ENCODE measurements at places on chromosomes 7 and 10.
A peak's percentile ranks its signal among the peaks of the same experiment; 100 is the strongest.

DNA sequence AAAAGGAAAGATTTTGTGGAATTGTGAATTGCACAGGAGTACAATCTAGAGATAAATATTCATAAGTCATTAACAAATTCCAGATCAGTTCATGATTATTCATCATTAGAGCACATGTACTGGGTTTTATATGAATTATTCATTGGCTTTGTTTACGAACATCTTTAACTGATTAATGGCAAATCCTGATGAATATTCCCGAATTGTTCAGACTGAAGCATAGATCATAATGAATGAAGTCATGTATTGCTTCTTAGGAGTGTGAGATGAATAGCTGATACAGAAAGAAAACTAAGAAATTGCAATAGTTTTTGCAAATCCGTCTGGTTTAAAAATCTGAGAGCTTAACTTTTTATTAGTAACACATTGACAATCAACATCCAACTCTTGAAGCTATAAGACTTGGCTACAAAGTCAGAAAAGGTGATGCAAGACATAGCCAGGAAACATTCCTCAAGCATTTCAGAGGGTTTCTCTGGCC, 183.6 kb upstream of the DGKB start:
- DNase-seq: no peak

GRCh38 chr10:70969188-70969587, 80.8 kb upstream of the PCBD1 start:
- DNase-seq: no peak

DNA sequence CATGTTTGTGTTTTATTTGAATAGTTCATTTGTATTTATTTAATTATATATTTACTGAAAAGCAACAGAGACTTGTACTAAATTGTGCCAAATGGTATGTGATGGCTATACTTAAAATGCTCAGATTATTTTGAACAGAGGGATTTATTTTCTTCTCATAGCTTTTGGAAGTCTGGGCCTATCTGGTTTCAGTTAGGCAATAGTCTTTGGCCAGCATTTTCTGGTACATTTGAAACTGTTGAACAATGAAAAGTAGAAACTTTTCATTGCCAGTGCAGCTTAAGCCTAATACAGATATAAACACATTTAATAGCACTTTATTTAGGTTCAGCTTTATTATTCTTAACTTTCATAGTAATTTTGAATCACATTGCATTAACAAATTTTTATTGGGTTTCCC, 188.0 kb downstream of the TAX1BP1 start:
- DNase-seq: no peak

DNA sequence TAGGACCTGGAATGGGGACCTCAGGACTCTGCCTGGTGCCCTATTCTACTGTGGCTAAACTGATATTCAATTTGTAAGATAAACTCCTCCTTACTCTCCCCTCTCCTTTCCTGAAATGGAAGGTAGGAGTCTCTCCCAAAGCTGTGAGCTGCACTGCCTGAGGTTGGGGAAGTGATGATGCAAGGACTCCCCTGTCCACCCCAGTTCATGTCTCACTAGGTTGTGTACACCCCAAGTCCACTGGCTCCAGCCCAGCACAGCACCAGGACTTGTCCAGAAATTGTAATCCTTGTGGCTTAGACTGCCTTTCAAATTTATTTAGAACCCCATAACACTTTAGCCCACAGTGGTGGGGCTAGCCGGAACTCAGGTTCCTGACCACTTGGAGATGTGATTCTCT, 247.2 kb upstream of the CTBP2 start:
- no peak for DNase-seq

DNA sequence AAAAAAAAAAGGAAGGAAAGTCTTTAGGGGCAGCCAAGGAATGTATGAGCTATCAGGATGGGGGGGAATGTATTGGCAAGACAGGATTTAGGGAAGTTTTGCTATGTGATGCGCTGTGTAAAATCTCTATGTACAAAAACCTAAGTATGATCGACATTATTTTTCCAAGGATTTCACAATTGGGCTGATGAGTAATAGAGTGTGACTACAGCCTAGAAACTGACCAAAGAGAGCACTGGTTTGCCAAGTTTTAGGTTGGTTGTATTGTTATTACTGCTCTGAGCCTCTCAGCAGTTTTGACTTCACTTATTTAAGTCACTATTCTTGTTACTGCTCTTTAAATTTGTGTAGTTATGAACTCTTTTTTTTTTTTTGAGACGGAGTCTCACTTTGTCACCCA, 107.3 kb downstream of the NRCAM start:
- DNase-seq: no peak

DNA sequence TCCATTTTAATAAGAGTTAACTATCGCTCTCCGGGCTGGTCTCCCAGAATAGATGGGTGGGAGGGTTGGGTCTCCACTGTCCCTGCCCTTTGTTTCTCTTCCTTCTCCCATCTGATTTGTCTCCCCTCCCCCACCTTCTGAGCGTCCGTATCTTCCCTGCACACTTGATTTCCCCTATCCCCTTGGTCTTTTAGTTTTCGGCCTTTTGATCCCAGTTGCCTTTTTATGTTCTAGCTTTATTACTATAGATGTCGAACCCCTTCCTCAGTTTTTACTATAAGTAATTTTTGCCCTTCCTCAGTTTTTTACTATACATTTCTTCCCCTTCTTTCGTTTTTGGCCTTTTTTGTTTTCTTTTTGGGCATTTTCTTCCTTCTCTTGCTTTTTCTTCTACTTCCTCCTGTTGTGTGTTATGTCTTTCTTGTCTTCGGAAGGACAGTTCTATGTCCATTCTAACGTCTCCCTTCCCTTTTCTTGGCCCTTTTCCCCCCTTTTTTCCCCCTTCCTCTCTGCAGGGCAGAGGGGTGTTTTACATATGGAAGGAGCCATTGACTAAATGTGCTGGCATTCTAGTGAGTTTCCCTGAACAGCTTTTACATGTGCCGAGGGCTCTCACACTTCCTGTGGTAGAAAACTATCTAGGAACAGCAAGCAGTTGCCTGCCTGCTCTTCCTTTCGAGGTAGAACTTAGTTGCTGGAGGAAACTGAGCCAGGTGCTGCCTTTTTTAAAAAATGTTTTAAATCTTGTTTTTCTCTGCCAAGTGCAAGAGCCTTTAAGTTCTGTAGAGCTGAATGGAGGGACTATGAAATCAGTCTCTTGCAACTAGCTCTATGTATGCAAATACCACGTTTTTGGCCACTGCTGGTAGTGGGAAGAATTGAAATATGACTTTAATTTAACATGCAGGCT, 2.8 kb downstream of the TET1 start:
- no peak for DNase-seq

GRCh38 chr10:99777918-99778714, 4.3 kb upstream of the ABCC2 start:
- DNase-seq: no peak

- DNase-seq: peak; percentile 72
These were observed 25.0 kb downstream of the C10orf105 start for GRCh38 chr10:71694567-71694968.

- DNase-seq: no peak
These were observed 87.4 kb downstream of the LRRC4 start for GRCh38 chr7:127943541-127944521.

GRCh38 chr10:70162892-70163201, 7.5 kb downstream of the SAR1A start:
- no peak for DNase-seq

- DNase-seq: no peak
These were observed 91.5 kb downstream of the TCERG1L start for GRCh38 chr10:131219955-131220489.

- DNase-seq: no peak
These were observed 9.5 kb downstream of the RNF32 start for GRCh38 chr7:156650042-156650441.

GRCh38 chr10:60107308-60107976, 201.1 kb upstream of the CCDC6 start:
- DNase-seq: no peak

GRCh38 chr10:50874723-50875122, 10.7 kb downstream of the A1CF start:
- no peak for DNase-seq

GRCh38 chr10:80104066-80104926, 25.8 kb downstream of the TMEM254 start:
- DNase-seq: no peak

GRCh38 chr7:104679085-104679484, 334.9 kb upstream of the KMT2E start:
- DNase-seq: no peak

- no peak for DNase-seq
These were observed 2.9 kb downstream of the UNCX start for GRCh38 chr7:1235501-1236131.

DNA sequence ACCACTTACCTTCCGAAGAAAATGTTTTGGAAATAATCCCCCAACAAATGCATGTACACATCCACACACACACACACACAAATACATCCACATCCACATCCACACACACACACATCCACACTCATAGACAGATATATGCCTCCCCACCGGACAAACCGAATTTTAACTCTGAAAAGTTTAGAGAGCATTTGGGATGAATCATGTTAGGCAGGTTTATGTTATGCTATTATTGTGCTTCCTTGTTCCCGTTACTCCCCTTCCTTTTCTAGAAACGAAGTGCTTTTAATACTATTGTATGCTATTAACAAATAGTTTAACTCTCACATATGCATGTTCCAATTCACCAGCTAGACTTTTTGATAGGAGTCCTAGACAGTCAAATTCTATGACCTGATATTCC, 91.5 kb downstream of the FAS start:
- no peak for DNase-seq

DNA sequence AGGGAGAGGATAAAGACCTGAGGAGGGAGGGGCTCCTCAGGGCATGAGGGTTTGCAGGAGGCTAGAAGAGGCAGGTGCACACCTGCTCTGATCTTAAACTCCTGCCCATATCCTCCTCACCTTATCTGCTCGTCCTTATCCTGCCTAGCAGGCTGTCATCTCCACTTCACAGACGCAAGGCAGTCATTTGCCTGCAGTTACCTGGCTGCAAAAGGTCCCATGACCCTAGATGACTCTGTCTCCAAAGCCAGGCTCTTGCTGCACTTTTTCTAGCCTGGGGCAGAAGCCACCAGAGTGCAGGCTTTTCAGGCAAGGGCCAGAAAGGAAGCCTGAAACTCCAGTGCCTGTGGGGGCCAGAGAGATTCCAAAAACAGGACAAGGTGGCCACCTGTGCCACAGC, 1.7 kb upstream of the ZNF853 start:
- no peak for DNase-seq

DNA sequence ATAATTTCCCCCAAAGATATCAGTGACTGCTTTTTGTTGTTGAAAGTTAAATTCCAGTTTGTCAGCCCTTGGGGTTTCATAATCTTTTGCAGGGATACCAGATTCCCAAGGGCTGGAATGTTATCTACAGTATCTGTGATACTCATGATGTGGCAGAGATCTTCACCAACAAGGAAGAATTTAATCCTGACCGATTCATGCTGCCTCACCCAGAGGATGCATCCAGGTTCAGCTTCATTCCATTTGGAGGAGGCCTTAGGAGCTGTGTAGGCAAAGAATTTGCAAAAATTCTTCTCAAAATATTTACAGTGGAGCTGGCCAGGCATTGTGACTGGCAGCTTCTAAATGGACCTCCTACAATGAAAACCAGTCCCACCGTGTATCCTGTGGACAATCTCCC, 3.2 kb downstream of the CYP26A1 start:
- DNase-seq: no peak

- DNase-seq: no peak
These were observed 46.8 kb downstream of the SHH start for GRCh38 chr7:155765458-155765857.
